ENCODE measurements at places on chromosomes 13 and 19.
A peak's percentile ranks its signal among the peaks of the same experiment; 100 is the strongest.

DNA sequence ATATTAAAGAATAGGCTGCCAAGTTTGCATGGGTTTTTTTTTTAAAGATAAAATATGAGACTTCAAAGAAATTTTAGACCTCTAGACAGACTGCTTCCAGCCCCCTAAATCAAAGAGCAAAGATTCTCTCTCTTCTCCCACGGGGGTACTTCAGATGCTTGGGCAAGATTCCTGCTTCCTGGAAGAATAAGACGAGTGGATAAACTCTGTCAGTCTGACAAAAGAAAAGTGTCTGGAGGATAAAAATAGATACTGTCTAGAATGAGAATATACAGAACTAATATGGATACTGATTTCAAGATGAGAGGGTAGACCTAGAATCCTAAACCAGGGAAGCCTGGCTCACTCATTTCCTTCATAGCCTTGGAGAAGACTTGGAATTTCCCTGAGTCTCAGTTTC, 435.1 kb downstream of the FOXO1 start:
- no peak for DNase-seq

DNA sequence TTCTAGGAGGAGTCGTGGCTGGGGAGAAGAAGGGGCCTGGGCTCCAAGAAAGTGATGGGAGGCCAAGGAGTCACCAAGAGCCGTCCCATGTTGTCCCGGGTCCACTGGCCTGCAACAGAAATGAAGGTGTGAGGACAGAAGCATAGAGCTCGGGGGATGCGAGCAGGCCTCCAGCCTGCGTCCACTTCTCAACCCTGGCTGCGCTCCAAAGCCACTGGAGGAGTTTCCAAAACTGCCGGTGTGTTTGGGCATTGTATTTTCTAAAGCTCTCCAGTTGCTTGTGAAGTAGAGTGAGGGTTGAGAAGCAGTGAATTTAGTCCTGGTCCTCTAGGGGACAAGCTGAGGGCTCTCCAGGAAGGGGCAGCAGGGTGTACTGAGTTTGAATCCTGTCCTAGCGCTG, 13.0 kb downstream of the FFAR2 start:
- DNase-seq, result no peak

DNA sequence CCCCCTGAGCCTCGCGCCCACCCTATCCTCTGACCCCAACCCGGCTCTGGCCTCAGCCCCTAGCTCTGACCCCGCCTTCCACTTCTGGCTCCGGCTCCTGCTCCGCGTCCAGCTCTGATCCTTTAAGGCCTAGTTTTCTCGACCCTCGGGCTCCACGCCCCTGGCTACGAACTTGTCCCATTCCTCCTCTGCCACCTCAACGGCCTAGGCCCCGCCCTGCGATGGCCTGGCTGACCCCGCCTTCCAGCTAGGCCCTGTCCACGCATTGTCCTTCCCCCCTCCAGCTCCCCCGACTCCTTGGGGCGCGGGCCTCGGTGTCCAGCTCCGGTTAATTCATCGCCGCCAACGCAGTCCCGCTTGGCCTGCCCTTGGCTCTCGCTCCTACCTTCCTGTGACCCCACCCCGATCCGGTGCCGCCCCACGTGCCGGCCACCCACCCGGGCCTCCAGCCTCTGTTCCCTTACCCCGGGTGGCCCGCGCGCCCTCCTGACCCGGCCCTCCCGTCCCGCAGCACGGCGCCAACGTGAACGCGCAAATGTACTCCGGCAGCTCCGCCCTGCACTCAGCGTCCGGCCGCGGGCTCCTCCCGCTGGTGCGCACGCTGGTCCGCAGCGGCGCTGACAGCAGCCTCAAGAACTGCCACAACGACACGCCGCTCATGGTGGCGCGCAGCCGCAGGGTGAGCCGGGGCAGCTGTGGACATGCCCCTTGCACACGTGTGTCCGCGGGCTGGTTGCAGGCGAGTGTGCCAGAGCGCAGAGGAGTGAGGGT, 9.4 kb downstream of the BCL3 start:
- no peak for DNase-seq

DNA sequence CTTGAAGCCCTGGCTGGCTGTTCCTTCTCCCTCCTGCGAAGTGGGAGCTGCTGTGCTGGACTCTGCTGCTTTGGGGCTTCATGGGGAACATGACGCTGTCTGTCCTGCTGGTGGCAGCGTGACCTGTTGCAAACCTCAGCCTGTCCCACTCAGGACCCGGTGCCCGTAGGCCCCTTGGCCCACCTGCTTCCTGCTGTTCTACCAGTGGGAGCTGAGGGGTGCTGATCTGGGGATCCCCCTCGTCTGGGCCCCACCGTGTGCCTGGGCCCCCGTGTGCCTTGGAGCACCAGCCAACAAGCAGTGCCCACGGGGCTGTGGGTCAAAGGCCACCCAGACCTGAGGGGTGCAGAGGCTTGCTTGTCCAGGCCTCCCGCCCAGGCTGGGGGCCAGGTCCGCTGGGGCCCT, 5.3 kb downstream of the SPPL2B start:
- DNase-seq, result no peak

DNA sequence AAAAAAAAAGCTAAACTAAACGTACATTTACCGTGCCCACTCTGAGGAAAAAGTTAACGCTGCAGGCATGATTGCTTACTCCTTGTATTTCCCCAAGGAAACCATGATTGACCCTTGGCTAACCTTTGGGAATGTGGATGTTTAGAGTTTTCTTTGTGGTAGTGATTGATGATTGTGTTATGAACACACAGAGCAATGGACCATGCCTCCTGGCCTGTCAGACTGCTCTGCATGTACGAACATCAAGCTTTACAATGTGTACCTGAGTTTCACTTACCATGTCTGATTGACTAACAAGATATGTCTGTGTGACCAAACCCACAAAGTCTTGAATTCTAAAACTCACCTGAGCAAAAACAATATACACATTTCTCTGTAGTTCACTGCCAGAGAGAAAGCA, 35.1 kb downstream of the MYCBP2 start:
- no peak for DNase-seq

GRCh38 chr13:59358014-59358413, 805.7 kb downstream of the DIAPH3 start:
- no peak for DNase-seq

DNA sequence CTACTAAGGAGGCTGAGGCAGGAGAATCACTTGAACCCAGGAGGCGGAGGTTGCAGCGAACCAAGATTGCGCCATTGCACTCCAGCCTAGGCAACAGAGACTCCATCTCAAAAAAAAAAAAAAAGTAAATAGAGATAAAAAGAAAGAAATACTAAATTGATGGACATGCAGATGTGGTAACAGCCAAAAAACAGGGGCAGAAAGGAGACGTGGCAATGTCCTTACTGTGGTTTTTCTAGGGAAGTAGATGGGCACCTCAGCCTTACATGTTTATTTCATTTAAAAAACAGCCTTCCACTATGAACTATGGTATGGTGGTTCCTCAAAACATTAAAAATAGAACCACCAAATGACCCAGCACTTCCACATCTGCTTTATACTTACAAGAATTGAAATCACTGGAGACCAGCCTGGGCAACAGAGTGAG, 6.5 kb upstream of the EIF3G start:
- DNase-seq, result no peak

GRCh38 chr13:44894001-44894770, 95.1 kb downstream of the NUFIP1 start:
- DNase-seq, result no peak

DNA sequence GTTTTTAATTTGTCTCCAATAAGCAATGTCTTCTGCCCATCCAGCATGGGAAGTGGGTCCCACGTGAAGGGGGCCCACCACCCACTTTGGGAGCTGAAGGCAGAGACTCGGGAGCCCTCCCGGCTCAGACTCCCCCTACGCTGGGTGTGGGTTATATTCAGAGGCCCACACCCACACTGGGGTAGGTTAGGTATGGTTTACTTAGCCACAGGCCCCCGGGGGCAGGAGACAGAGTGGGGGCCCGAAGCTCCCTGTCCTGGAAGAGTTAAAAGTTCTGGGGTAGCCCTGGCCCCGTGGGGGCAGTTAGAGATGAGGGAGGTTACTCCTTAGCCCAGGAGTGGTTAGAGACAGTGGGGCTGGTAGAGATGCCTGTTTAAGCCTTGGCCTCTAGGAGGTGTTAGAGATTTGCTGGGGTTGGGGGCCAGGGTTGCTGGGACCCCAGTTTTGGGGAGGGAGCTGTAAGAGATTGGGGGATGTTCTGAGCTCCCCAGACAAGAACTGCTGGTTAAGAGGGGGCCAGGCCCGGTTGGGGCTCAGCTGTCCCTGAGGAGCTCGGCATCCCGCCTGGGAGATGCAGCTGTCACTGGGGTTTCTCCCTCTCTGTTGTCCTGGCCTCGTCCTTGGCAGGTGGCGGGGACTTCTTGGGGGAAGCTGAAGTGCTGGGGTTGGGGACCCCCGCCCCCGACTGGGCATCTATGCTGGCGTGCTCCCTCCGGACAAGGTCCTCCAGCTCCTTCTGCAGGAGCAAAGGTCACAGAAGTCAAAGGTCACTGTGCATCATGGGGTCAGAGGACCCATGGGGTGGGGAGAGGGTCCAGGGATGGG, 712 bp upstream of the RINL start:
- no peak for DNase-seq

GRCh38 chr19:32680986-32681385, 5.3 kb downstream of the RGS9BP start:
- DNase-seq, result no peak

DNA sequence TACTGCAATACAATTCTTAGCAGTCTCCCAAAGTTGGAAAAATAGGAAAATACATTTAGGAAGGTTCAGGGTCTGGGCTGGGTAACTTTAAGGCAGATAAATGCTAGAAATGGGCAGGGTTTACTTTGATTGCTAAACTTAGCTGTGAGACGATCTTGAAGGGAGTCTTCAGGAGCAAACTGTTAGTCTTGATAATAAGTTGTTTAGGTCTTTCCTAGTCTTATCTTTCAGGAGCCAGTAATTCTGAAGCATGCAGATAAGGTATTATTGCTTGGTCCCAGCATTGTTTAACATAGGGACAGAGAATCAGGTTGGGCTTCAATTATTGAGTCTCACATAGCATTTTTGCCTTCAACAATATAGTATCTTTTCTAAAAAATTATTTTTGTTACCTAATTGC, 262.4 kb upstream of the MIR17HG start:
- DNase-seq, result no peak

DNA sequence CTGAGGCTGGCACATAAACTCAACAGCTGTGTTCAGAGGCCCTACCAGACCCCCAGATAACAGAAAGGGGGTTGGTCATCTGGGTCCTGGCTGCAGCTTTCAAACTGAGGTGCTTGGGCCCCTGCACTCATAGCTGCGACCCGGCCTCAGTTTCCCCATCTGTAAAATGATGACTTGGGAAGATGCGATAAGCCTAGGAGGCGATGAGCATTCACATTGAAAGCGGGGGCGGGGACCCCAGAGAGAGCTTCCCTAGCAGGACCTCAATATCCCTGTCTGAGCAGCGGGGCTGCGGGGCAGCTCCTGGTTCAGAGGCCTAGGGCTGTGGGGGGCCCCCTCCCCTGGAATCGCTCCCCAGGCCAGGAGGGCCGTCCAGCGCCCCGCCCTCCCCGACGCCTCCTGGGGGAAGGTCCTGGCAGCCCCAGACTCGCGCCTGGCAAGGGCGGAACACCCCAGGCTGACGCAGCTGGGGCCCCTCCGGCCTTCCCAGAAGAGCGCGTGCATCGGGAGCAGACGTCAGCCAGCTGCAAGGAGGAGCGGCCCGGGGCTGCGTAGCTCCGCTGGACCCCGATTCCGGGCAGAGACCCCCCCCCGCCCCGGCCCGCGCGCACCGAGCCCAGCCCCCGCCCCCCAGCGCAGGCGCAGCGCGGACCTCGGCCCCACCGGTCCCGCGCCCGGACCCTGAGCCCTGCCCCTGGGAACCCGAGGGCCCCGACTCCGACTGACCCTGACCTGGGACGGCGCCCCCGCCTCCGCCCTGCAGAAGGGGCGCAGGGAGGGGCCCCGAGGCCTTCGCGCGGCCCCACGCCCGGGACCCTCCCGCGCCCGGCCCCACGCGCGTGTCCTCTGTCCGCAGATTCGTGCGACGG, 3.5 kb downstream of the FSTL3 start:
- peak; percentile 4 for DNase-seq

DNA sequence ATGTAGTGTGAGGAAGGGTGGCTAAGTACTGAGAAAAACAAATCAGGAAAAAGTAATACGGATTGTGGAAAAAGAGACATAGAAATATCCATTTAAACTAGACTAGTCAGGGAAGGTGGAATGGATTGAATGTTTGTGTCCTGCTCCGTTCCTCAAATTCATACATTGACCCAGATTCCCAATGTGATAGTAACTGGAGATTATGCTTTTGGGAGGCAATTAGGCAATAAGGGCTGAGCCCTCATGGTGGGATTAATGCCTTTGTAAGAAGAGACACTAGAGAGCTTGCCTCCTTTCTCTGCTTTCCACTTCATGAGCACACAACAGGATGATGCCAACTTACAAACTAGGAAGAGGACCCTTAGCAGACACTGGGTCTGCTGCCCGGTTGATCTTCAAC, 765.2 kb upstream of the GPC6 start:
- no peak for DNase-seq

DNA sequence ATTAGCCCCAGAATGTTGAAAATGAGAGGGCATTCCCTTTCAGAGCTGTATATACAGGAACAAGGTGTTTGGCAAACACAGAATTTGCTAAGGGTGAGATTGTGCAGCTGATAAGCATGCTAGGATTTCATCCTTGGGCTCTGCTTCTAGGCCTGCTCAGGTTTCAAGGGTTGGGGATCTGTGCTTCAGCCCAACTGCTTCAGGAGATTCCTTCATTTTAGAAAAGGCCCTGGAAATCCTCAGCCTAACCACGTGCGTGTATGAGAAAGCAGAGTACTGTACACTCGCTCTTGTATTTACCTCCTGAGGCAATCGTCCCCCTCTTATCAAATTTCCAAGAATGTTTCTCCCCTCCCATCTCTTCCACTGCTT, 291.6 kb upstream of the ARGLU1 start:
- no peak for DNase-seq

- no peak for DNase-seq
Measured at GRCh38 chr19:30649934-30650614, 277.9 kb downstream of the ZNF536 start.

DNA sequence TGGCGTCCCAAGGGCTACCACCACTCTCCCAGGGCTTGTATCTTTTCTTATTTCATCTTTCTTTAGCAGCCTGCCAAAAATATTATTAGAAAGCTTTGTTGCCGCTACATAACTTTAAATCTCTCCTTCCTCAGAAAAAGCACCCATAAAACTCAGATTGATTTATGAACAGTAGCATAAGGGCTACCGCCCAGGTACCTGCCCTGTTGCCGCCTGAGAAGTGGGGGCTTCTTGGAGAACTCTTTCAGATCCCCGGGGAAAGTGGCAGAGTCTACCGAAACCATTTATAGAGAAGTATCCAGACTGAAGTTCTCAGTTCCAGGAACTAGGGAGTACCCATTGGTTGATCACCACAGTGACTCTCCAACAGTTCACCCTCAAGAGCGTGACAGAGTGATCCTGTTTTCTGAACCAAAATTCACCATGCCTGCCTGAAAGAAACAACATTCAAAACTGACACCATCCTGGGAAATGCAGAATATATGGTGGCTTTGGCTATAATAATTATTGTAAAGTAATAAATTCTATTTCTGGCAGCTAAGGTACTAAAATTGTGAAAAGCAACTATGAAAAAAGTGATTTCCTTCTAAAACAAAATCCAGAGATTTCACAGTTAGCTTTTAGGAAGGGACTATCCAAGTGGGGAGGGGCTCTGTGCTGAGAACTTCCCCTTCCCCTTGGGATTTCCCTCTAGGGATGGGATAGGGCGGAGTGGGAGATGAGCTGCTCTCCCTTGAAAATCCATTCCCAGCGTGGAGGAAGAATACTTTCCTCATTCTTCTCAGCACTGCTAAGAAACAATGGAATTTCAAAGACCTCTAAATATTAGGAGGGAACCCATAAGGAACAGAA, 877 bp upstream of the N4BP2L1 start:
- no peak for DNase-seq

- DNase-seq, result no peak
Measured at GRCh38 chr19:29267701-29268100, 54.8 kb upstream of the UQCRFS1 start.
